ENCODE measurements at places on chromosomes 5 and 9.

DNA sequence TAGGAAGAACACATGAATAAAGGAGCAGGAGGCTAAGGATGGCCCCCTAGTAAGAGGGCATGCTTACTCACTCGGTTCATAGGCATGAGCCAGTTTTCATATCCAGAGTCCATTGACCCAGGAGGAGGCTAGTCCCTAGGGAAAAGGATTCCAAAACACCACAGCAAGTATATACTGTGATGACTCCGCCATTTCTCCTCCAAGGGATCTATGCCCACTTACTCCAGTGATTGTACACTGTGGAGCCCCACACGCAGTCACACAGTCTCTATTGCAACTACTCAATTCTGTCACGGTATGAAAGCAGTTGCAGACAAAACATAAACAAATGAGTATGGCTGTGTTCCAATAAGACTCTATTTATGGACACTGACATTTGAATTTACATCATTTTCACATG, 117.7 kb upstream of the ALDH1B1 start:
- no peak for DNase-seq

- no peak for DNase-seq
Measured at GRCh38 chr5:11311272-11311671, 550.2 kb upstream of the DAP start.

DNA sequence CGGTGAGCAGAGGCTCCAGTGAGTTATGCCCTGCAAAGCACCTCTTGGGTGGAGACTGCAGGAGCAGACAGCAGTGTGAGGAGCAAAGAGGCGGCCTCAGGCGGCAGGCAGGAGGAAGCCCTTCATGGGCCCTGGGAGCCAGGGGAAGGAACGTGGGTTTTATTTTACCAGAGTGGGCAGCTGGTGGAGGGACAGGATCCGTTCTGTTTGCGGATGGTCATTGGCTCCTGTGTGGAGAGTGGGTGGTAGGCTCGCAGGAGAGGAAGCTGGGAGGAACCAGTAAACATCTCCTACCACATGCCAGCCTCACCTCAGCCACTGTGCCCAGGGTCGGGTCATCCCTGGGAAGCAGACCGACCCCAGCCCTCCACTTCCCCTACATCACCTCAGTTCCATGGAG, 24.4 kb downstream of the HNRNPH1 start:
- DNase-seq, result no peak

- no peak for DNase-seq
Measured at GRCh38 chr5:10564838-10565784, 1.2 kb downstream of the ANKRD33B start.

- no peak for DNase-seq
Measured at GRCh38 chr5:135005076-135005475, 29.0 kb downstream of the PITX1 start.

DNA sequence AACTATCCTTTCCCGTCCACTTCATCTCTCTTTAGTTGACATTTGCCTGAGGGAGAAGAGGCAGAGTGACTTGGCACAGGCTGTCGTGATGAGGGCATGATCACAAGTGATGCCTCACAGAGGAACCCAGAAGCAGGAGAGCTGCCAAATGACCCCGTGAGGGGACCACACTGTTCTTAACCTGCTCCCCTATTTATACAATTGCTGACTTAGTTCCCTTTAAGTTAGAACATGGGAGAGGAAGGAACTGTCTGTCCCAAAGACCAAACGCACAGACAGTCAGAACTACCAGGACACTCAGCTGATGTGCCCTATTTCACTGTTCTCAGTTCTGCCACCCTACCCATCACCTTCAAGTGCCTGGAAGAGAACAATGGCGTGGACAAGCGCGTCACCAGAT, 73.7 kb downstream of the SLC1A3 start:
- DNase-seq, result no peak

DNA sequence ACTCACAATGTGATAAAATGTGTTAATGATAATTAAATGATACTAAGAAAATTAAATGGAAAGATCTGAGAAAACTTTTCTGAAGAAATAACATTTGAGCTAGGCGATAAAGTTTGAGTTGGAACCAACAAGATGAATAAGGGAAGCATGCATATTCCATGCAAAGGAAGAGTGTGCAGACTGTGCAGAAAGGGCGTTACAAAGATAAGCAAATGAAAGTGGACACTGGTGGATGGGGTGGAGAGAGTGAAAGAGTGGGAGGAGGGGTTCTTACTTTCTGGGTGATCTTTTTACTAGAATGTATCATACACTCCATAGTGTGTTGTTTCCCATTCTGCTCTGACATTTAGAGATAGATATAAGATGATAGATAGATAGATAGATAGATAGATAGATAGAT, 138.7 kb downstream of the HTR1A start:
- no peak for DNase-seq

DNA sequence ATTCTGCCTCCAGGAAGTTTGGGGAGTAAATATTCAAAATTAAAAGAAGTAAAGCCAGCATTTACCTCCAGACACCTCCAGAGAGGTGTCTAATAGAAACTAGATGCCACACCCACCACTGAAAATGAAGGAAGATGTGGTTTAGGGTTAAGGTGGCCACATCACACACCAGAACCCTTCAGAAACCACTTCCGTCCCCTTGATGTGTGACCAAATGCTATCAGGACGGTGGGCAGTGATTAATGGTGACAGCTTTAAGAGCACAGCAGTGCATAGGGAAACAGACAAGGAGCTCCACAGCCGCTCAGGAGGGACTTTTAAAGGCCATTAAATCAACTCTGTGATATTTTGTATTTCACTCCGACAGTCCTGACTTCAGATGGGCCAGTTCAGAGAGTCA, 295.2 kb downstream of the BRINP1 start:
- no peak for DNase-seq
